Stimulated activated CD8-positive, alpha-beta memory T cell treated with anti-CD3 and anti-CD28 coated beads, Interleukin-7, amount 100 ng/mL, for 24 hours (primary cell): ENCODE measurements at places on chromosomes 6 and 20.

GRCh38 chr6:20812776-20813175 lies 278.5 kb downstream of the CDKAL1 start:
- no peak for DNase-seq

DNA sequence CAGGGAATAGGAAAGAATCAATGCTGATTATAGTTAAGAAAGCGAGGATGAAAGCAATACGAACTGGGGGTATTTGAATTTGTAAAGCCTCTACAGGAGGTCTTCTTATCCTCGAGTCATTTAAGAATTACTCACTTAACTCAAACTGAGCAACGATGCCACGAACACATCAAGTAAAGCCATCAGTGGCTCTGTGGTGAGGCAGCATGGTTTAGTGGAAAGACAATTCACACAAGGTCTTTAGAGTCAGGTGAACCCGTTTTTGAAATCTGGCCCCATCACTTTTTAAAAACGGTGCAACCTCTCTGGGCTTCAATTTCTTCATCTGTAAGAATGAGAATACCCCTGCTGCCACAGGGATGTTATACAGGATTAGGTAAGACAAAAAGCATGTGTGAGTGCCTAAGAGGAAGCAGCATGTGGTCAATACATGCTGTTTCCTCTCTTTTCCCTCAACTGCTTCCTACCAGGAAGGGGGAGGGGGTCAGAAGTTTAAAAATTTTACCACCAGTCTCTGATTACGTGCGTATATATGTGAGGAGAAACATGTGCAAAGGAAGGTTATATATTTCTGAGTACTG lies 162.0 kb downstream of the BTBD9 start:
- no peak for DNase-seq

DNA sequence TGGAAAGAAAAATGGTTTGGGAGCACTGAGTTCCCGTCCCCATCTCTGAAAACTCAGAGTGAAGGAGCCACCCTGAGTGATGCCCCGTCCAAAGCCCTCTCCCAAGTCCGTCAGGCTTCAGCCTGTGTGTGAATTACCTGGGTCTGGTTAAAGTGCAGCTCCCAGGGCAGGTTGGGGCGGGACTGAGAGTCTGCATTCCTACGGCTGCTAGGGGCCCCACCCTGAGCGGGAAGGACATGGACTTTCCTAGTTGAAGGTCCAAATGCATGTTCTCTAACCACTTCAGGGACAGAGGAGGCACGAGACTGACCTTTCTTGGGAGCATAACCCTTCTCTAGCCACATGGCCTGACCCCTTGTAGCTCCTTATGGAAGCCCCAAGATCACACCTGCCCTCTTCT lies 97.2 kb downstream of the SYNDIG1 start:
- no peak for DNase-seq

- no peak for DNase-seq
Observed at GRCh38 chr6:50986319-50986718, 167.6 kb downstream of the TFAP2B start.

DNA sequence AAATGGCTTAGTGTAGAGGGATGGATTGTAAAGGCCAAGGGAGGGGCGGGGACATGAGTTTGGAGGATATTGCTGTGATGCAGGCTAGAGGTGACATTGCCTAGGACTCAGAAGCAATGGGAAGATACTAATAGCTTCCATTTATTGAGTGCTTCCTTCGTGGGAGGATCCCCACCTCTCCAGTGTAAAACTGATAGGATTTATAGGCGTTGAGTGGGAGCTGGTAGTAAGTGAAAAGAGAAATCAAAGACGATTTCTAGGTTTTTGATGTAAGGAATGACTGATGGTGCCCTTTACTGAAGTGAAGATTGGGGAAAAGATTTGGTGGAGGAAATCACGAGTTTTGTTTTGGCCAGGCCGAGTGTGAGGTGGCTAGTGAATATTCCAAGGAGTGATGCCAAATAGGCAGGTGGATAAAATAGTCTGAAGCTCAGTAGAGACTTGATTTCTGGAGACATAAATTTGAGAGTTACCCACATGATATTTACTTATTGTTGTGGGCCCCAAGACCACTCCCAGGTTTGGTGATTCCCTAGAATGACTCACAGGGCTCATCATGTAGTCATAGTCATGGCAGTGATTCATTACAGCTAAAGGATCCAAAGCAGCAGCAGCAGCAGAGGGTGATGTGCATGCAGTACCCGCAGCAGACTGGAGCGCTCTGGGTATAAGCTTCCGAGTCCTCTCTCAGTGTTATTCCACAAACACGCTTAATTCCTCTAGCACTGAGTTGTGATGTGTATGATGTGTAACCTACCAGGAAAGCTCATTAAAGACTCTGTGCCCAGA lies 10.2 kb downstream of the RPRD1B start:
- DNase-seq = no peak

- DNase-seq = no peak
Observed at GRCh38 chr20:7760247-7761031, 179.8 kb downstream of the HAO1 start.

DNA sequence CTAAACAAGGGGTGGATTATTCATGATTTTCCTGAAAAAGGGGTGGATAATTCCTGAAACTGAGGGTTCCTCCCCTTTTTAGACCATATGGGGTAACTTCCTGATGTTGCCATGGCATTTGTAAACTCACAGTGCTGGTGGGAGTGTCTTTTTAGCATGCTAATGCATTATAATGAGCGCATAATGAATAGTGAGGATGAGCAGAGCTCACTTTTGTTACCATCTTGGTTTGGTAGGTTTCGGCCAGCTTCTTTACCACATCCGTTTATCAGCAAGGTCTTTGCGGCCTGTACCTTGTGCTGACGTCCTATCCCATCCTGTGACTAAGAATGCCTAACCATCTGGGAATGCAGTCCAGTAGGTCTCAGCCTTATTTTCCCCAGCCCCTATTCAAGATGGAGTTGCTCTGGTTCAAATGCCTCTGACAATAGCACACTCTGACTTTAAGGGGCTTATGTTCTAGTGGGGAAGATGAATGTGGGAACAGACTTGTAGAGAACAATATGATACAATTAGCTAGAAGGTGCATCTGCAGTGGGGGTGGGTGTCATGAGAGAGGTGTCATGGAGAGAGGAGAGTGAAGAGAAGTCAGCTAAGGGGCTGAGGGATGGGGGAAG lies 4.2 kb upstream of the GPR31 start:
- DNase-seq = no peak

DNA sequence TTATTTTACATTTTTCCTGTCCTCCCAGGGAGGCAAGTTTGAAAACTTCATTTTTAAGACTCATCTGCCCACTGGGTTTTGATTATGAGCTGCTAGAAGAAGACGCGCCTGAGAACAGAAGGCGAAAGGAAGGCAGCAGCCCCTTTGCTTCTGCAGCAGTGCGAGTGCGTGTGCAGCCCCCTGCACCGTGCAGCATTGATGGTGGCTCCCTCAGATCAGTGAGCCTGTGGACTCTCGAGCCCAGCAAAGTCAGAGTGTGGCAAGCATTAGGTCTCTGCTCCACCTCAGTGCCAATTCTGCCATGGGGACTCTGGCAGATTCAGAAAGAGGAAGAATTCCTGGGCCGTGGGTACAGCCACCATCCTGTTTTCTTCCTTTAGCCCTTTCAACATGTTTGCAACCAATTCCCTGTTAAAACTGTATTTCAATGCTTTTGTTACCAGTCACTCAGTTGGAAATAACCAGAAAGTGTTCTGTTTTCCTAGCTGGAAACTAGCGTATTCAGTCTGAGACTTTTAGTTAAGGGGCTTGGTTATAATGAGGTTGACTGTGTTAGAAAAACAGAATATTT lies 134.8 kb upstream of the OGFRL1 start:
- no peak for DNase-seq

DNA sequence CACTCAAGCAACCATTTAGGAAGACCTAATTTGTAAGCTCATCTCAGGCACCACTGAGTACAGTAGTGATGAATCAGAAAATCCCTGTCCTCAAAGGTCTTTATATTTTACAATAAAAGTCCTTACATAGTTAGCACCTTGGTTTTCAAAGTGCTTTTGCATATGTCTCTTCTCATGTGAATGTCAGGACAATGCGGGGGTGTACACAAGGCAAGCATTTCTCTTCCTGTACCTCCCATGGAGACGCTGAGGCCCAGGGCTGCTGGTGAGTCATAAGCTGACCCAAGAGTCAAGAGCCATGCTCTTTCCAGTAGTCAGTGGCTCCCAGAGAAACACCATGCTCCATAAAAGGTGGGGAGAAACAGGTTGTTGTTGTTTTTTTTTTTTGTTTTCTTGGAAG lies 174.0 kb downstream of the GJA10 start:
- DNase-seq = no peak

- no peak for DNase-seq
Observed at GRCh38 chr6:150899231-150899630, 33.7 kb downstream of the MTHFD1L start.

DNA sequence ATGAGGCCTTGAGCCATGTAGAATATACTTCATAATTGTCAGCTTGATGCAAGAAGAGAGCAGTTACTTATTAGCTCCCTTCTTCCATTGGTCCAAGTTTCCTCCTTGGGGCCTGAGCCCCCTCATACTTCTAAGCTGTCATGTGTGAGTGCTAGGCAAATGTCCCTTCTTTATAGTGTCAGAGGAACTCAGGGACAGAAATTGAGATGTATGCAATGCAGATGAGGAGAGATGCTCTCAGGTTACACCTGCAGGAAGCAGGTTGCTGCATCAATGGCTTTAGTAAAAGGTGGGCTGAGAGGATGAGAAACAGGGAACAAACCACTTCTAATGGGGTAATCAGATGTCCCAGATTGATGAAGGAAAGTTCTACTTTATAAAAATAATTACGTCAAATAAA lies 6.7 kb upstream of the PDSS2 start:
- DNase-seq = no peak

- no peak for DNase-seq
Observed at GRCh38 chr6:2937627-2938003, 33.8 kb downstream of the SERPINB6 start.

- DNase-seq = no peak
Observed at GRCh38 chr6:32047539-32047854, 9.3 kb downstream of the CYP21A2 start.

GRCh38 chr6:15953152-15953880 lies 175.6 kb upstream of the MYLIP start:
- no peak for DNase-seq

GRCh38 chr6:132960720-132961119 lies 146.4 kb downstream of the RPS12 start:
- no peak for DNase-seq

- no peak for DNase-seq
Observed at GRCh38 chr20:56626367-56627121, 2.6 kb upstream of the TFAP2C start.

DNA sequence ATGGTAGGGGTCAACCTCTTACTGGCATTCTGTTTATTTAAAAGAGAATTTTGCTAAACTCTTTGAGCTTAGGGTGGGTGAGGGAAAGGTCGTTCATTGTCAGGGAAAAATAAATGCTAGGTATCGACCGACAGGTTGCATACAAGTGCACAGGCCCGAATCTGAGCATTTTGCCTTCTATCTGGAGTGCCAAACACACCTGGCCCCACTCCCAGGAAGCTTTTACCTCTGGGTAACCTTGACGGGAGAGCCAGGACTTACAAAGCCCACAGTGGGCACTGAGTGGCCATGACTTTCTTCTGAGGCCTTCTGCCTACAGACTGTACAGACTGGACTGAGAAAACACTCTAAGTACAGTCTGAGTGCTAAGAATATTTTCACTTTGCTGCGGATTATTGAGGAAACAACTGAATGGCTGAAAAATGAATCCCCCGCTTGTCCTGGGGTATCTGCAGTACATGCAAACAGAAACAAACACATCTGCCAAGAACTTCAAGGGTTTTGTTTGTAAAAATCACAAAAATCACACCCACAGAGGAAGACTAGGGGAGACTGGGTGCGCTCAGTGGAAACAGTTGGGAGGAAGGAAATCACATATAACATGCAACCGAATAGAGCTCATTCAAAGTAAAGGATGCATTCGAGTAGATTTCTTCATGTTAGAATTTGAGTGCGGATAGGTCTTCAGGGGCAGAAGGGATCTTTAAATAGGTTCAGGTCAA lies 152.8 kb downstream of the NFATC2 start:
- DNase-seq = no peak

GRCh38 chr6:71127374-71127773 lies 161.2 kb upstream of the OGFRL1 start:
- no peak for DNase-seq

DNA sequence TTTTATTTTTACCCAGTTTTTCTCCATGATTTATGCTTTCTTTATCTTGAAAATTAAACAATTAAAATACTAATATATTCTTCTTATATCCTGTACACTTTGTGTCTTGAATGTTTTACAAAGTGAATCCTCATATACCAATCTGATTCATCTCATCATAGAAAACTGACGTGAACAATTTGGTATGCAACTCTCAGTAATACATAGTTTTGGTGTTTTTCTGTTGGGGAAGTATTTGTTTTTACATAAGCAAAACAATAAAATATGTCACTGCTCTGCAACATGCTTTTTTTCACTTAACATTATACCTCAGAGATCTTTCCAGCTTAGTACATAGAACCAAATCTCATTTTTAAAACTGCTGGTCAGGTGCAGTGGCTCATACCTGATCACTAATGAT lies 14.7 kb downstream of the DNAAF9 start:
- DNase-seq = no peak

- DNase-seq = no peak
Observed at GRCh38 chr6:130043344-130043743, 25.0 kb downstream of the L3MBTL3 start.

- DNase-seq = no peak
Observed at GRCh38 chr20:24146231-24146634, 157.7 kb upstream of the GGTLC1 start.

- no peak for DNase-seq
Observed at GRCh38 chr6:4751823-4752464, 24.3 kb upstream of the CDYL start.

GRCh38 chr20:41413169-41413568 lies 46.6 kb upstream of the EMILIN3 start:
- no peak for DNase-seq

GRCh38 chr20:15515691-15516090 lies 1057.6 kb downstream of the KIF16B start:
- DNase-seq = no peak

GRCh38 chr6:18245079-18245478 lies 19.3 kb downstream of the DEK start:
- DNase-seq = no peak

- DNase-seq = no peak
Observed at GRCh38 chr6:53399027-53399344, 50.2 kb upstream of the ELOVL5 start.

DNA sequence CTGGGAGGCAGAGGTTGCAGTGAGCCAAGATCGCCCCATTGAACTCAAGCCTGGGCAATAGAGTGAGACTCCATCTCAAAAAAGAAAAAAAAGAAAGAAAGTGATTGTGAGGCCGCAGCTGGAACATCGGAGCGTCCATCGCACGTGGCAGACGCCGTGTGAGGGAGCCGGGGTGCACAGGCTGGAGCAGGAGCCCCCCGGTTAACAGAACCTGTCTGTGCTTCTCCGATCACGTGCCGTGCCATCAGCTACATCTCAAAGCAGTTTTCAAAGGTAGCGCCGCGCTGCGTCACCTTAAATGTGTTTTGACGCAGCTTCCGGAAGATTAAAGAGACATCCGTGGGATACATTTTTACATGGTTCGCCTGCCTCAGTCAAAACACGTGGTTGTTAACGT lies 138.9 kb downstream of the TAF4 start:
- DNase-seq = no peak
